ENCODE measurements at places on chromosomes 13 and 19.
A peak's percentile ranks its signal among the peaks of the same experiment; 100 is the strongest.

- H3K4me3 ChIP-seq, result no peak overlapping the region
- no peaks in the 10 kb centered on the region for H3K4me1 ChIP-seq
- DNase-seq, result no peak
- H3K36me3 ChIP-seq, result no peaks in the 10 kb centered on the region
- H3K27me3 ChIP-seq, result no peaks in the 10 kb centered on the region
Observed at GRCh38 chr13:44710576-44710975, 134.4 kb upstream of the TSC22D1 start.

- no peak for DNase-seq
- no peaks in the 10 kb centered on the region for H3K27me3 ChIP-seq
- no peaks in the 10 kb centered on the region for H3K4me1 ChIP-seq
- H3K4me3 ChIP-seq, result no peak overlapping the region
Observed at GRCh38 chr13:38872693-38873092, 117.9 kb downstream of the STOML3 start.

- no peaks in the 10 kb centered on the region for H3K4me1 ChIP-seq
- H3K4me3 ChIP-seq, result no peak overlapping the region
- DNase-seq, result no peak
- H3K27ac ChIP-seq, result no peak overlapping the region
- no peaks in the 10 kb centered on the region for H3K27me3 ChIP-seq
Observed at GRCh38 chr13:83709426-83710132, 172.7 kb downstream of the SLITRK1 start.

GRCh38 chr19:5170329-5170745, 170.3 kb downstream of the PTPRS start:
- H3K27ac ChIP-seq, result no peak overlapping the region
- no peaks in the 10 kb centered on the region for H3K4me1 ChIP-seq
- H3K36me3 ChIP-seq, result no peaks in the 10 kb centered on the region
- DNase-seq, result no peak
- no peak overlapping the region for H3K4me3 ChIP-seq

GRCh38 chr13:67008075-67008668, 222.0 kb downstream of the PCDH9 start:
- no peak overlapping the region for H3K27ac ChIP-seq

DNA sequence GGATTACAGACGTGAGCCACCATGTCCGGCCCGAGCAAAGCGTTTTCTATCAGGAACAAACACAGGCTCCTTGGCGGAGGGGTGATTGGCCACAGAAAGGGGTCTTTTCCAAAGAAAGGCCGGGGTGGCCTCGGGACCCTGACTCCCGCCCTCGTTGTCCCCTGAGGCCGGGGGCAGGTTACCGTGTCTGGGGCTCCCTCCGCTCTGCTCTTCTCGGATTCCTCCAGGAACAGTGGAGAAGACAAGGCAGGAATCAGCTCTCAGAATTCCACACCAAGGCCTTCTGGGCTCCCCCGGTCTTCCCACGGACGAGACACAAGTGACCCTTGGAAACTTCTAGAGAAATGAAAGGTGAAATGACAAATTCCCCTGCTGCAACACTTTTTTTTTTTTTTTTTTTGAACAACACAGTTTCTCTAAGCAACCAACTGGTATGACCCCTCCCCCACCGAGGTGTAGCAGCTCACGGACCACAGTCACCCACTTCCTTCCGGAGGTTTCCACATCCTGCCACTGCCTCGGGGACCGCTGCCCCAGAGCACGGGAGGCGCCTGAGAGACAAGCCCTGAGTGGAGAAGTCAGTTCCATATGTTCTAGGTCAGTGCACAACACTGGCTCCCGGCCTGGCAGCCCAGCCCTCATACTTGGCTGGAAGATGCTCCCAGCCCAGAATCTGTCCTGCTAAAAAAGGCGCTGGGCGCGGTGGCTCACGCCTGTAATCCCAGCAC, 11.0 kb downstream of the MOB3A start:
- peak; percentile 63 for DNase-seq
- H3K36me3 ChIP-seq, result no peaks in the 10 kb centered on the region
- H3K27ac ChIP-seq, result peak overlapping the region; percentile 63
- peak overlapping the region; percentile 54 for H3K4me3 ChIP-seq

DNA sequence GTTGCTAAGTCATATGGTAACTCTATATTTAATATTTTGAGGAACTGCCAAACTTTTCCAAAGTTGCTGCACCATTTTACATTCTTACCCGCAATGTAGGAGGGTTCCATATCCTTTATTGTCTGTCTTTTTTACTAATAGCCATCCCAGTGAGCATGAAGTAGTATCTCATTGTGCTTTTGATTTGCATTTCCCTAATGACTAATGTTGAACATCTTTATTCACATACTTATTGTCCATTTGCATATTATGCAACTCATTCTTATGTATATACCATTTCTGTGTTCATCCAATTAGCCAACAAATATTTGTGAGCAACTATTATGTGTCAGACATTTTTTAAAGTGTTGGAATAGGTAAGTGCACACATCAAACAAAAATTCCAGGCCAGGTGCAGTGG, 20.4 kb upstream of the ATP8A2 start:
- H3K4me3 ChIP-seq, result no peak overlapping the region
- H3K4me1 ChIP-seq, result no peaks in the 10 kb centered on the region
- H3K36me3 ChIP-seq, result no peaks in the 10 kb centered on the region
- no peaks in the 10 kb centered on the region for H3K27me3 ChIP-seq
- H3K27ac ChIP-seq, result no peak overlapping the region

GRCh38 chr19:1275976-1276627, 772 bp downstream of the FAM174C start:
- peaks cover 45% of the 10 kb centered on the region for H3K4me1 ChIP-seq
- peak overlapping the region; percentile 64 for H3K4me3 ChIP-seq
- no peaks in the 10 kb centered on the region for H3K36me3 ChIP-seq
- no peak for DNase-seq
- peak overlapping the region; percentile 99 for H3K27ac ChIP-seq

DNA sequence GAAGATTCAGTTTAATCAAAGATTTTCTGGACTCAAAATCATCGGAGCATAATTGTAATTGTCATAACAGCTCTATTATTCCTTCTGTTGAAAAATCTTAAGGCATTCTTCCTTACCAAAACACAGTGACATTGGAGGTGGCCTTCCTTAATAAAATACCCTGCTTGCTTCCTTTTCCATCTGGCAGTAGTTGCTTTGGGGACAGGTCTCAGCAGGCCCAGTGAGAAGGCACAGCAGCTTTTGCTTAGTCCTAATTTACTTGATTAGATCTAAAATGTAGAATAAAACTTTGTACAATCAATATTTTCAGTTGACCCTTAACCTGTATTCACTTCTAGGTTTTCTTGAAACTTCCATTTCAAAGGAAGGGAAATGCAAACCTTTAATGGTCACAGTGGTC, 471.6 kb downstream of the PCDH20 start:
- H3K27me3 ChIP-seq, result no peaks in the 10 kb centered on the region
- H3K36me3 ChIP-seq, result no peaks in the 10 kb centered on the region
- no peak overlapping the region for H3K4me3 ChIP-seq
- DNase-seq, result no peak
- H3K27ac ChIP-seq, result no peak overlapping the region

DNA sequence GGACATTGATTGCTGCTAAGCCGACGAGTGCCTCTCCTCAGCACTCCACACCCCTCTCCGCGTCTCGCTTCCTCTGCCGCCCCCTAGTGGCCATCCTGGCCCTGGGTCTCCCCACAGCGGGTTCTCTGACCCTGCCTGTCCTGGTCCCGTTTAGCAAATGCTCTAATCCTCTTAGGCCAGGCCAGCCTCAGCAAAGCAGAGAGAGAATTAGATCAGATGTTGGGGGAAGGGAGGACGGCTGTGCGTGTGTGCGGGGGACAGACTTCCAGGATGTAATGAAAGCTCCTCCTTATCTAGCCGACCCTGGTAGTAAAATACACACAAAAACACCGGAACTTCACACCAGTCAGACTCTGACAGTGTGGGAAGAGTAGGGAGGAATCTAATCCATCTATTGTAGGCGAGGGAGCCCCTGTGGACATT, 4.5 kb downstream of the TPRX2 start:
- H3K4me1 ChIP-seq, result no peaks in the 10 kb centered on the region
- H3K27me3 ChIP-seq, result no peaks in the 10 kb centered on the region

GRCh38 chr13:22757530-22758120, 423.2 kb upstream of the SGCG start:
- H3K4me1 ChIP-seq, result no peaks in the 10 kb centered on the region
- no peak overlapping the region for H3K27ac ChIP-seq
- DNase-seq, result no peak
- no peaks in the 10 kb centered on the region for H3K36me3 ChIP-seq
- no peaks in the 10 kb centered on the region for H3K27me3 ChIP-seq

GRCh38 chr19:676007-676338, 219 bp upstream of the FSTL3 start:
- no peak for DNase-seq
- H3K27ac ChIP-seq, result peak overlapping the region; percentile 86
- H3K4me3 ChIP-seq, result no peak overlapping the region
- no peaks in the 10 kb centered on the region for H3K27me3 ChIP-seq
- no peaks in the 10 kb centered on the region for H3K36me3 ChIP-seq
- H3K4me1 ChIP-seq, result peaks cover 15% of the 10 kb centered on the region

DNA sequence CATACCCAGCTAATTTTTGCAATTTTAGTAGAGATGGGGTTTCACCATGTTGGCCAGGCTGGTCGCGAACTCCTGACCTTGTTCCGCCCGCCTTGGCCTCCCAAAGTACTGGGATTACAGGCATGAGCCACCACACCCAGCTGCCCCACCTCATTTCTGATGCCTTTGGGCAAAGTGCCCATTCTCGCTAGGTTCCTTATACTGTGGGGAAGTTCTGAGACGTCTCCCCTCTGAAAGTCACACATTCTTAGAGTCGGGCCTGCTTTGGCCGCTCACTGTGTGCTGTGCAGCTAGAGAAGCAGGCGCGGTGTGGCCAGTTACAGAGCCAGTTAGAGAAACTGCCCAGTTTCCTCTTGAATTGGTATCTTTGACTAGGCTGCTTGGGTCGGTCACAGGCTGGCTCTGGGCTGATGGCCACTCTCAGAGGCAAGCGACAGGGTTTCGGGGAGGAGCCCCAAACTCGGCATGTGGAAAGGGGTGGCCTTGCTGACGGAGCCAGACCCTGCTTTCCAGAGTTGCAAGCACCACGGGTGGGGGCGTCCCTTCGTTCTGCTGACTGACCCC, 18.0 kb downstream of the PRAM1 start:
- H3K4me3 ChIP-seq, result no peak overlapping the region
- H3K36me3 ChIP-seq, result no peaks in the 10 kb centered on the region
- H3K27me3 ChIP-seq, result no peaks in the 10 kb centered on the region

GRCh38 chr19:42542791-42543190, 14.5 kb upstream of the CEACAM1 start:
- no peak overlapping the region for H3K27ac ChIP-seq
- no peaks in the 10 kb centered on the region for H3K27me3 ChIP-seq
- H3K36me3 ChIP-seq, result no peaks in the 10 kb centered on the region

DNA sequence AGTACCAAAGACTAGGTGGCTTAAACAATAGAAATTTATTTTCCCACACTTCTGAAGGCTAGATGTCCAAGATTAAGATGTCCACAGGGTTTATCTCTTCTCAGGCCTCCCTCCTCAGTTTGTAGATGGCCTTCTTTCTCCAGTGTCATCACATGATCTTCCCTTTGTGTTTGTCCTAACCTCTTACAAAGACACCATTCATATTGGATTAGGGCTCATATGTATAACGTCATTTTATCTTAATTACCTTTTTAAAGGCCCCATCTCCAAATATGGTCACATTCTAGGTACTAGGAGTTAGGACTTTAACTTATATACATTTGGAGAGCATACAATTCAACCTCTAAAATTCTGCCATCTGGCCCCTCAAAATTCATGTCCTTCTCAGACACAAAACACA, 34.3 kb downstream of the N4BP2L2 start:
- H3K36me3 ChIP-seq, result no peaks in the 10 kb centered on the region
- no peak for DNase-seq
- H3K4me1 ChIP-seq, result no peaks in the 10 kb centered on the region
- no peaks in the 10 kb centered on the region for H3K27me3 ChIP-seq
- no peak overlapping the region for H3K27ac ChIP-seq

GRCh38 chr13:50203256-50203941, 188.2 kb downstream of the KCNRG start:
- no peaks in the 10 kb centered on the region for H3K27me3 ChIP-seq
- H3K4me1 ChIP-seq, result no peaks in the 10 kb centered on the region
- H3K36me3 ChIP-seq, result no peaks in the 10 kb centered on the region
- H3K27ac ChIP-seq, result no peak overlapping the region

Measured in Peyer's patch (tissue), 4 donors.